ENCODE measurements at places on chromosomes 5 and 9.

GRCh38 chr5:99000876-99001275 lies 72.1 kb upstream of the CHD1 start:
- no peak for DNase-seq

DNA sequence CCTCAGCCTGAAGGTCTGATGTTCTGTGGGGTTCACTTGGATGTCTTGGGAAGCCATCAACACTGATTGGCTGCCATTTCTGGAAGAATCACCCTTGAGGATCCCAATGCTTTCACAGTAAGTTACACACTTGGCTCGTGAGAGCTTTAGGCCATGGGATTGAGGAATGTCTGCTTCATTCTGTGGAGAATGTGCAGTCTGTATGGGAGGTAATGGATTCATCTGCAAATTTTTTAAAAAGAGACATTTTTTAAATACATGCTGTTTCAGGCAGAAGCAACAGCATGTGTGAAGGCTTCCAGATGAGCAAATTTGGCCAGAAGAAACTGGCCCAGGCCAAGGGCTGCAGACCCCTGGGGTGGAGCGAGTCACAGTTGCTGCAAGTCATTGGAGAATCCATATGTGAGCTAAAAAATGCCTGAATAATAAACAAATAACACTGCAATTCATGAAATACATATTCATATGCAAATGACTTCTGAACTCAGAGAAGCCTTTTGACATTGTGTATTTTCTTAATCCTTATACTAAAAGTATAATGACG lies 146.3 kb upstream of the RASEF start:
- no peak for DNase-seq

DNA sequence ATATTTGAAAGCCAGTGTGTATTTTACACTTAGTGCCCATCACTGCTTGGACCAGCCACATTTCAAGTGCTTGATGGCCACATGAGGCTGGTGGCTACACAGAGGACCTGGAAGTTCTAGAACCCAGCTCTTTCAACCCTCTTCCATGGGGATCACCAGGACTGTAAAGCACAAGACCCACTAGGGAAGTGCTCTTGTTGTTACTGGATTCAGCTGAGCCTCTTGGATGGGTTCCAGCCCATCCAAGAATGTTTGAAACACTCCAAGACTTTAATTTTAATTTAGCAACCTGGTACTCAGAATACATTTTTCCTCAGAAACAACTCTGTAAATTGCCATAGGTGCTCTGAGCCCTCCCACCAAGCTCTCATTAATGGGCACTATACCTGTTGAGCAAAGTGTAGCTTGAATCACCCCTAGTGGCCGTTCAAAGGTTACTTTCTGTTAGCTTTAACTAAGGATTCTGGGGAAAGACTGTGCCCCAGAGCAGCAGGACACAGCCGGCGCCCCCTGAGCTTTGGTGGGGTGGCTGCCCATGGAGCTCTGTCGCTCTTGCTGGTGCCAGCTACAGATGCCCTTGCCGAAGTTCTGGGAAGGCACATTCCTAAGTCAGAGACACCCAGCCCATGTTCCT lies 212.4 kb downstream of the HSD17B3 start:
- DNase-seq, result no peak

DNA sequence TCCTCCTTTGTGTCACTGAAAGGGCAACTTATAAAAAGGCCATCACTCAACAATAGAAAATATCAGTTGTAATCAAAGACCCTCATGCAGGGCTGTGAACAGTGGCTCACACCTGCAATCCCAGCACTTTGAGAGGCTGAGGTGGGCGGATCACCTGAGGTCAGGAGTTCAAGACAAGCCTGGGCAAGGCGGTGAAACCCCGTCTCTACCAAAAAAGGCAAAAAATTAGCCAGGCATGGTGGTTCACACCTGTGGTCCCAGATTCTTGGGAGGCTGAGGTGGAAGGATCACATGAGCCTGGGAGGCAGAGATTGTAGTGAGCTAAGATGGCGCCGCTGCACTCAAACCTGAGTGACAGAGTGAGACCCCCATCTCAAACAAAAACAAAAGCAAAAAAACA lies 24.7 kb downstream of the GLDC start:
- DNase-seq, result no peak

GRCh38 chr5:98461485-98461884 lies 312.0 kb upstream of the RGMB start:
- no peak for DNase-seq

DNA sequence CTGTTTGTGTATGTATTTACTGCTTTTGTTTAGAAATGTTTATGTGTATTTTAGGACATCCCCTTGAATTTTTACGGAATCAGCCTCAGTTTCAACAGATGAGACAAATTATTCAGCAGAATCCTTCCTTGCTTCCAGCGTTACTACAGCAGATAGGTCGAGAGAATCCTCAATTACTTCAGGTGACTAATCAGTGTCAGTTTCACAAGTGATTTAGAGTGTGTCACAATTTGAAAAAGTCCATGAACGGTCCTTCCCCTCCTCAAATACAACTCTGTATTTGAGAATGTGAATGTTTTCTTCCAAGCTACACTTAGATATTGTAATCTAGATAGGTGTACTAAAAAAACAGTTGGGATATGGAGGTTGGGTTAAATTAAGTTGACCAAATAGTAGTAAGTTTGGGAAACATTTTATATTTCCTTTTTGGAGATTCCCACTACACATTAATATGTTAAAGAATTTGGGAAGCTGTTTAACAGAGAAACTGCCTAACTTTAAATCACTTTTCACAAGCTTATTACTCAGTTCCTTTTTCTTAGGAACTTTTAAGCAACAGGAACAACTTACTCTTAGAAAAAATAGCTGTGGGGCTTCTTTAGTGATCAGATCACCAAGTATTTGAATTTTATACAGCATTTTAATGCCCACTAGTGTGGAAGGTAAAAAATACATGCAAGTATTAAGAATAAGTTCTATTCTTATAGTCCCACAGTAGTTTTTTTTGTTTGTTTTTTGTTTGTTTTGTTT lies 40.9 kb downstream of the RAD23B start:
- DNase-seq, result no peak

DNA sequence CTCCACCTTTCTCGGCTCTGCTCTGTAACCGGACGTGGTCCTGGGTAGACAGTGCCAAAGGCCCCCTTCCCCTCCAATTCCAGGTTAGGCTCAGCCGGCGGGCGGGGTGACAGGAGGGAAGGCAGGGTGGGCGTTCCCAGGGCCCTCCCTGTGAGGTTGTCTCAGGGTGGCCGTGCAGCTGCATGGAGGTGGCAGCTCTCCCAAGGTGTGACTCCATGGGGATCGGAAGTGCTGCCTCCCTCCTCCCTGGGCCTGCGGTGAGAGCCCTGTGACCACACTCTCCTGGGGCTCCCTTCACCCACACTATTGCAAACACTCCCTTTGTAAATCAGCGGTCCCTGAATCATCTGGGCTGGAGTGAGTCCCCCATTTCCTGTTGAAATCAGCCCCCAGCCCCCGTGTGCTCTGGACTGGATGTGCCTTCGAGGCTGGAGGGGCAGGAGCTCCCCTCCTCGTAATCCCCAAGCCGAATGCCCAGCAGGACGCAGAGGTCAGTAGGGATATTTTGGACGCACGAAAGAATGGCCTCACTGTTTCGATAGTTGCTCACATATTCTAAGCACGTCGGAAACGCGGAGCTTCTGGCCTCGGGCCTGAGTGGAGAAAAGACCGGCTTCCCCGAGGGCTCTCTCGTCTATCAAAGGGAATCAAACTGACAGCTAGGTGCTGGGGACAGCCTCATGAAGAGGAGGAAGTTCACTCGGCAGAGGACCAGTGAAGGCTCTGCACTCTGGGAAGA lies 107.6 kb upstream of the COL5A1 start:
- no peak for DNase-seq

DNA sequence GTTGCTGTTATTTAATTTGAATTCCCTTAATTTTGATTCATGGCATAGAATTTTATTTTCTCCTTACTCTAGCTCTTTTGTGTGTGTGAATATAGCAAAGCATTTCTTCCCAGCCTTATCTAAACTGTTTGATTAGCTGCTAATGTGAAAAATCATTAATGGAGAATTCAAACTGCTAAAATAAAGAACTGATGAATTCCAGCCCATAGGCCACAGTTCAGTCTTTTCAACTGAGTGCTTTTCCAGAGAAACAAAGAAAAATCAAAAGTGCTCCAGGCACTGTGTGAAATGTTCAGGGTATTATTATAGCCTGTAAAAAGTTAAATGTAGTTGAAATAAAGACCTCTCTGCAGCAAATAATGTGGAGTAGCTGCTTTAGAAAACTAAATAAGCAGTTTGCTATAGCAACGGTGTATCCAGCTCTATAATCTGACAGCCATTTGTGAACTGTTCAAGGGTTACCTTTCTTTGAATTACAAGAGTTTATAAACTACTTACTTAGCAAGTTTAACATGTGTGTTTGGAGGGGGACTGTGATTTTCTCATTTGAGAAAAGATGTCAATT lies 123.8 kb downstream of the GIN1 start:
- no peak for DNase-seq

DNA sequence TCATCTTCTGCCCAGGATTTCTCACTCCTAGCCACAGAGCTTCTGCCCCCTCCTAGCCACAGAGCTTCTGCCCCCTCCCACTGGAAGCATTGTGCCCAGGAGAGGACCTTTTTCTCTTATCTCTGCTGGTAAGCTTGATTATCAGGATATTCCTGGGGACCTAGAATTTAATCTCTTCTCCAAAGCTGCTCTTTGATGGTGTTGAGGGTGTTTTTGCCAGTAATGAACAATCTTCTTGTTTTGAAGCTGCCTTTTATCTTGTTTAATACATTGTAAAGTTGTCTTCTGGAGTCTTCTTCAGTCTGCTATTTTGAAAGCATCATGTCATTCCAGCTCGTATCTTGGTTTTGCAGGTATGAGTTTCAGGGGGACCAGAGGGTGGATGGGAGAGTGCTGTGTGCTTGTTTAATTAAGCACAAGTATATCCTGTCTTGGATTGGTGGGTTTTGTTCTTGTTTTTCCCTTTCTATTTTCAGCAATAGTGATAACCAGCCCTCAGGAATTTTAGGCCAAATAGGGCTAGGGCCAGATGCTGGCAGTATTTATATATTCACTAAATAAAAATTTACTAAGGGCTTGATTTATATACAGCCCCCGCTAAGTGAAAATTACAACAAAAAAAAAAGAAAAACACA lies 214.0 kb upstream of the DMRT1 start:
- no peak for DNase-seq

GRCh38 chr5:59917121-59917520 lies 23.6 kb upstream of the PDE4D start:
- no peak for DNase-seq

DNA sequence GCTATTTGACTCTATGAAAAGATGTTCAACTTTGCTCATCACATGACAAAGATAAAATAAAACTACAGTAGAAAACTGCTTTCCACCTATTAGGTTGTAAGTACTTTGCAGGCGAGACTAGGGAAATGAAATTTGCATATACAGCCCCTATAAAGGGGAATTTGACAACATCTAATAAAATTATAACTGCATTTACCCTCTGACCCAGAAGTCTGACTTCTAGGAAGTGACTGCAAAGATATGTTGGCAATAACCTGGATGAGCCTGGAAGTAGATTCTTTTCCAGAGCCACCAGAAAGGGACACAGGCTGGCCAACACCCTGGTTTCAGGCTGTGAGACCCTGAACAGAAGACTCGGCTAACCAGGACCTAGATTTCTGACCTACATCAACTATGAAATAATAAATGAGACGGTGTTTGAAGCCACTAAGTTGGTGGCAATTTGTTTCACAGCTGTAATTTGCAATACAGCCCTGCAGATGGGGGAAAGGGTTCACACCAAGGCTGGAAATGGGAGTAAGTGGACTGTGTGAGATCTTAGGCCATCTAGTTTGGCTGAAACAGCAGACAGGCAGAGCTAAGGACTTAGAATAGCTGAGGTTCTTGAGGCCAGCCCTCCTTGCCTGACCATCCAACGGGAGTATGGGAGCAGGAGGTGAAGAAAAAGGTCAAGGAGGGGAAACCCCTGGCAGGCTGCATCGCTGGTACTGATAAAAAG lies 106.6 kb downstream of the SIL1 start:
- no peak for DNase-seq

GRCh38 chr5:9547122-9547947 lies 1.5 kb upstream of the SEMA5A start:
- DNase-seq, result no peak

DNA sequence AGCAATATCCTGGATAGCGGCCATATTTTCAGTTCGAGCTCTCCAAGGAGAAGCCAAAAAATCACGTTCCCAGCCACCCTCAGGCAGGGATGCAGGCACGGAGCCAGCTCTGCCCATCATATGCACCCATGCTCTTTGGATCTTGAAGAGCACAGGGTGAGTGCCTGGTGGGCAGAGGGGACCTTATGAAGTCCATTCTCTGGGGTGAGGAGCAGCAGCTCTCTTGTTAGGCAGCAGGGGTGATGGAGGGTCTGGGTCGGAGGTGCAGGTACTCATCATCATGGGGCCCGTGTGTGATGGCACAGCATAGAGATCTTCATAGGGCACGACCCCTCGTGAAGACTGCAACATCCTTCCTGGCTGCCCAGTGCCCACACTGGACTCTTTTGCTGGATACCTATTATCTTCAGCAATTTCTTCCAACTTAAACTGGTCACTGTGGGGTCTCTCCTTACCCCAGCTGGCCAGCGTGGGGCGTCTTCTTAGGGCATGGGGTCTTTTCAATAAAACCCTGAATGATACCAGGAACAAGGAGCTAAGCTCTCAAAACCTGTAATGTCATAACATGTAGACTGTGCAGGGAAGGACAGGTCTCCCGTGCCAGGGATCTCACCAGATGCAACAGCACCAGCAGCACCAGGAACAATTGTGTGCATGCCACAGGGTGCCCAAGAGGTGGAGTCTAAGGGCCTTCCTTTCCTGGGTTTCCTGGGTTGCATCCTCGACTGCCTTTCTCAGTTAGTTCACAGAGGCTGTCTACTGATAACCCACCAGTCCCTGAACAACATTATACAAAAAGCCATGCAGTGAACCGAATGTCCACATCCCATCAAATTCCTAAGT lies 165.0 kb downstream of the TENT4A start:
- DNase-seq, result no peak

DNA sequence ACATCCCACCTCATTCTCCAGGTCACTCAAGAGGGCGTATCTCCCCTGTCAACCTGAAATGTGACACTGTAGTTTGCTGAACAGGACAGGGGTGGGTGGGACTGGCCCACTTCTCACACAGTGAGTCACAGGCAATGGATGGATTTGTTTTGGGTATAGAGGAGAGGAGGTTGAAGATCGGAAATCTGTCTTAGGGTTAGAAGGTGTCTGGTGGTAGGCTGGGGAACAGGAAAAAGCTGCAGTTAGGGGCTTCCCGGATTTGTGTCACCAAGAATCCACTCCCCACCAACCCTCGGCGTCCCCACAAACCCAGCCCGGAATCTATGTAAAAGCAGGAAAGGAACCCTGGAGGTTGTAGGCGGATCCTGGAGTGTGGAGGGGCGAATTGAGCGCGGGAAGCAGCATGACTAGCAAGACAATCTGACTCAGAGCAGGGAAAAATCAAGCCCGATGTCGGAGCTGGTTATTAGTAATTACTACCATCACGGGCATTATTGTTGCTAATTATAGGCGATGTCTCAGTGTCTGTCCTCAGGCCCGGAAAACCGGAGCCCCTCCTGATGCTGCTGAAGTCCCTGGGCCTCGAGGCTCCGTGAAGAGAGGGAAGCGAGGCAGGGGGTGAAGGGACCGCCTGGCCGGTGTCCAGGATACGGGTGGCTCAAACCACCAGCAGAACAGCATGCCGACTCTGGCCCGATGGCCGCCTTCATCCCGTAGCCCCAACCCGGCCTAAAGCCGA lies 1.7 kb upstream of the IRX1 start:
- DNase-seq, result no peak

- no peak for DNase-seq
These were observed 148.2 kb upstream of the RAI14 start for GRCh38 chr5:34507933-34508332.

GRCh38 chr5:168612996-168613395 lies 33.8 kb upstream of the PANK3 start:
- DNase-seq, result no peak

- DNase-seq, result no peak
These were observed 257.8 kb downstream of the PLK2 start for GRCh38 chr5:58201922-58202648.
